ENCODE measurements at places on chromosomes 7 and 10. TPM values are rescaled to one million over a fixed set of nuclear protein-coding genes. Genes with fewer than 3 reads are reported as not detected.

DNA sequence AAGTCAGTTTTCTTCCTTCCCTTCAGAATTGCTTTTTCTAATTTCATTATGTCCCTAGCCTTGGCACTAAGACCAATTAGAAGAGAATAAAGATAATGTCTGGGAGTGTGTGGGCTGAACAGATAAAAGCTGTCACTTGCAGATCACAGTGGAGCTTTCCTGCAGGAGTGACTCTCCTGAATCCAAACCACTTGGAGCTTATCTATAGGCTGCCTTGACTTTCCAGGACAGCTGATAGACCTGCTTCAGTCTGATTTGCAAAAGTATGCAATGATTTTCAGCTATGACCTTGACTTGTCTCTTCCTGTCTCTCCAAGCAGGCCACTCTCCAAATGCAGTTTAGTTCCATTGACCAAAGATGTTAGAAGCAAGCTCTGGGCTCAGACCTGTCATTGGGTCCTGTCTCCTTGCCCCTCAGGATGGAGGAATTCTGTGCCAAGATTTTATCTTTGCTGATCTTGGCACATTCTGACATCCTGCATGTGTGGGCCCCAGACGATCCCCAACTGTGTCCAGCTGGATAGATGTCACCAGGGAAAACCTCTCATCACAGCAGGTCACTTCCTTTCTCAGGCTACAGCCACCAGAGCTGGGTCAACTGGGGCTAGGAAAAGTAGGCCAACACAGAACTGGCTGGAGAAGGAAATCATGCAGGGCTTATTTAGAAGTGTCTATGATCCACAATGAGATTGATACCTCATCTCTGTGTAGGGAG, 120.9 kb upstream of the ZNF438 start:
- no peak overlapping the region for H3K4me3 ChIP-seq
- H3K36me3 ChIP-seq = peaks cover 4% of the 10 kb centered on the region
- no peak overlapping the region for H3K27ac ChIP-seq
- peaks cover 3% of the 10 kb centered on the region for H3K4me1 ChIP-seq

GRCh38 chr10:132876131-132876860, 66.1 kb downstream of the CFAP46 start:
- peaks cover 3% of the 10 kb centered on the region for H3K4me1 ChIP-seq
- no peaks in the 10 kb centered on the region for H3K27me3 ChIP-seq
- no peak for DNase-seq
- H3K27ac ChIP-seq = no peak overlapping the region

DNA sequence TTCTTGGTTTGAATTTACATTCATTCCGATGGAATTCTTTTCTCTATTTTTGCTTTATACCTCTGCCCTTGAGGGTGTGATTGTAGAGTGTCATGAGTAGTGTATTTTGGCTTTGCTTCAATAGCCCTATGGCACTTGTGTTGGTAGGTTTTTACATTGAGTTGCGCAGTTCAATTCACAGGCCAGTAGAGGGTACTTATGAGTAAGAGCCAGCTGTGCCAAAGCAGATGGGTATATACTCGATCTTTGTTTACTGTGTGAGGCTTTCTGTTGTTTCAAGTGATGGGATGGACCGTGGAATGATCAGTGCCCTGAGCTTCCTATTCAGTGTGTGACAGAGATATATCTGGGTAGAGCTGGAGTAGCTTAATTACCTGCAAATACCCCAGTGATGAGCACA, 4.3 kb upstream of the AKR1C3 start:
- no peak overlapping the region for H3K4me3 ChIP-seq
- DNase-seq = peak; percentile 7
- no peaks in the 10 kb centered on the region for H3K4me1 ChIP-seq
- H3K36me3 ChIP-seq = no peaks in the 10 kb centered on the region
- no peak overlapping the region for H3K27ac ChIP-seq
- peaks cover 1% of the 10 kb centered on the region for H3K27me3 ChIP-seq

The NYAP1 gene
- total RNA-seq = 2.2 TPM

The KCND2 gene
- total RNA-seq = 0.28 TPM

- no peak overlapping the region for H3K27ac ChIP-seq
- DNase-seq = no peak
- H3K4me3 ChIP-seq = peak overlapping the region; percentile 75
- peaks cover 12% of the 10 kb centered on the region for H3K36me3 ChIP-seq
- H3K4me1 ChIP-seq = peaks cover 56% of the 10 kb centered on the region
These were observed 1.2 kb downstream of the TMEM139 start for GRCh38 chr7:143285806-143286521.

- H3K27me3 ChIP-seq = peaks cover 32% of the 10 kb centered on the region
- DNase-seq = no peak
- H3K4me1 ChIP-seq = peaks cover 22% of the 10 kb centered on the region
- H3K36me3 ChIP-seq = peaks cover 48% of the 10 kb centered on the region
- H3K27ac ChIP-seq = peak overlapping the region; percentile 74
- H3K4me3 ChIP-seq = peak overlapping the region; percentile 87
These were observed 2.4 kb downstream of the ZNF3 start for GRCh38 chr7:100079024-100079560.

GRCh38 chr10:116208956-116209567, 63.9 kb downstream of the GFRA1 start:
- no peak overlapping the region for H3K4me3 ChIP-seq
- no peak for DNase-seq
- no peaks in the 10 kb centered on the region for H3K36me3 ChIP-seq
- peaks cover 4% of the 10 kb centered on the region for H3K27me3 ChIP-seq
- H3K4me1 ChIP-seq = peaks cover 3% of the 10 kb centered on the region

The SLC13A1 gene
- total RNA-seq = not detected

- no peak for DNase-seq
- no peaks in the 10 kb centered on the region for H3K4me1 ChIP-seq
- no peaks in the 10 kb centered on the region for H3K36me3 ChIP-seq
- H3K27me3 ChIP-seq = no peaks in the 10 kb centered on the region
- no peak overlapping the region for H3K4me3 ChIP-seq
These were observed 72.9 kb upstream of the ARMC3 start for GRCh38 chr10:22854935-22855421.

GRCh38 chr10:11604865-11605650, 6.4 kb downstream of the USP6NL start:
- no peaks in the 10 kb centered on the region for H3K36me3 ChIP-seq
- H3K4me1 ChIP-seq = peaks cover 39% of the 10 kb centered on the region
- peaks cover under 1% of the 10 kb centered on the region for H3K27me3 ChIP-seq

The OR2A12 gene
- total RNA-seq = not detected
